ENCODE measurements at places on chromosomes 12 and 14.

GRCh38 chr12:49413796-49414195 lies 46.5 kb downstream of the SPATS2 start:
- no peak for DNase-seq

- no peak for DNase-seq
Observed at GRCh38 chr12:104212516-104212915, 3.1 kb upstream of the TXNRD1 start.

DNA sequence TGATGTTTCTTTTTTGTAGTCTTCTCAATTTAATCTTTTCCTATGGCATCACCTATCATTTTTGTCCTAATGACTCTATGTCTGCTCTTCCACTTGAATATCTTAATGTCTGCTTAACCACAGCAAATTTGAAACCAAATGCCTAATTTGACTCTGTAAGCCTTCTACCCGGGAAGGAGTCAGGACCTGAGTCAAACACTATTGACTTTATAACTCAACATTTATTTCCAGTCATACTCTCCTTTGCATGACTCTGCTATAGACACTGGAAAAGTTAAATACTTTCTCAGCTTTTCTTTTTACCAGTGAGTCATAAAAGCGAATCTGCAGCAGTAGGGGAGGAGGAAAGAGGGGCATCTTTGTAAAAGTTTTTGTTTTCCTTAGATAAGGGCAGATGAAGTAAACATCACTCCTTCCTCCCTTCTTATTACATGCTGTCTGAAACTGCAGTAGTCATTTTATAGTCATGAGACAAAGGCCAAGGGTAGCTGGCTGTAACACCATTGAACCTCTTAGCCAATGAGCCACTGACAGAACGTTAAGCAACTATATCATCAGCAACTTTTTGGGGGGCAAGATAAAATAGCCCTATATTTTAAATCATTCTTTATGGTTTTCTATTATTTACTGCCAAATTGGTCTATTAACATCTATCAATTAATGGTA lies 179.3 kb downstream of the MIPOL1 start:
- no peak for DNase-seq

DNA sequence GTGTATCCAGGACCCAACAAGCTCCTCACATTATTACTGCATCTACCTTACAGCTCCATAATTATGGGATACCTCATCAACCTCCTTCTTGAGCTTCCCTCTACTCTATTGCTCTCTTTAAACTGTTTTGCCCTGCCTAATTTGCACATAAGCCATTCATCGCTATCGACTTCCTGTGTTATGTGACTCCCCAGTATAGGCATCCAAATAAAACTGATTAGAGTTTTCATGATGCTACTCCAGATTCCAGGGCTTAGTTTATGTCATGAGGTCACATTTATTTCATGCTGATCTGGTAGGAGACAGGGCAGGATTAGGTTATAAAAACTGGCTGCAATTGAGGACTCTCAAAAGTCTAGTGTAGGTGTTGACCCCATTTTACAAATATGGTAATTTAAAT lies 569.9 kb upstream of the MGAT4C start:
- DNase-seq: no peak

- no peak for DNase-seq
Observed at GRCh38 chr14:76502638-76503037, 126.7 kb downstream of the ESRRB start.

- DNase-seq: no peak
Observed at GRCh38 chr12:62716866-62717525, 218.0 kb downstream of the PPM1H start.

GRCh38 chr12:21934173-21934572 lies 7.1 kb downstream of the ABCC9 start:
- DNase-seq: no peak

DNA sequence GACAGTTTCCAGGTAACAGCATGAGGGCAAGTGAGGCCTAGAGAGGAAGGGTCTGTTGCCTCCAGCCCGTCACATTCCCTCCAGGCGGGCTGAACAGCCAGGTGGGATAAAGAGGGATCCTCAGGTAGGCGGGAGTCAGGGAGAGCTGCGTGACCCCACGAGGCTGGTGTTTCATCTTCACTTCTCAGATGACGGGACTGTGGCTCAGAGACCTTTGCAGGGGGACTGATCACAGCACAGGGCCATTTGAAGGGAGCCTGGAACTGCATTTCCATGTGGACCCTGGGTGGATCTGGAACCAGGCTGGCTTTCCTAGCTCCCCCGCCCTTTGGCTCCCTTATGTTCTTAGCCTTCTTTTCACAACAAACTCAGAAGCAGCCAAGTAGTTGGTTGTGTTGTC lies 37.4 kb downstream of the SH2B3 start:
- no peak for DNase-seq

DNA sequence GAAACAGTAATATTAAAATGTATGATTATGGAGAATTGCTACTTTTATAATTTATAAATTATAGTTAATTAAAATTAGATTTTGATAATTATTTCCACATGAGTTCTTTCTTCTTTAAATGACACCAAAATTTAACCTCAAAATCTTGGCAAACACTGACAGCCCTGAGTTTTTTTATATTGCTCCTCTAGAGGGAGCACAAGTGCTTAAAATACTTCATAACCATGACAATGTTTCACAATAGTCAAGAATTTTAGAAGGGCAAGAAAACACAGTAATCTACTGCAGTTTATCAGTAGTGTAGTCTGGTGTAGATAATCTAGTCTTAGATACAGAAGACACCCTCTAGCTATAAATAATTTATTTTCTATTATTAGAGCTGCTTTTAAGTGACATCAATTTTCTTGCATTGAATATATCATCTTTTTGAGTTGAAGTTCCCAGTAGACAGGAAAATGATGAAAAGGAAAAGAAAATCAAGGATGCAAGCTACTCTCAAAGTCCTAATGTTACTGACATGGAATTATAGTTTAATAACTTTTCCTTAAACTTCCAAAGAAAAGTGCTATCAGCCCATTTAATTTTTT lies 14.3 kb upstream of the PTGER2 start:
- DNase-seq: no peak

DNA sequence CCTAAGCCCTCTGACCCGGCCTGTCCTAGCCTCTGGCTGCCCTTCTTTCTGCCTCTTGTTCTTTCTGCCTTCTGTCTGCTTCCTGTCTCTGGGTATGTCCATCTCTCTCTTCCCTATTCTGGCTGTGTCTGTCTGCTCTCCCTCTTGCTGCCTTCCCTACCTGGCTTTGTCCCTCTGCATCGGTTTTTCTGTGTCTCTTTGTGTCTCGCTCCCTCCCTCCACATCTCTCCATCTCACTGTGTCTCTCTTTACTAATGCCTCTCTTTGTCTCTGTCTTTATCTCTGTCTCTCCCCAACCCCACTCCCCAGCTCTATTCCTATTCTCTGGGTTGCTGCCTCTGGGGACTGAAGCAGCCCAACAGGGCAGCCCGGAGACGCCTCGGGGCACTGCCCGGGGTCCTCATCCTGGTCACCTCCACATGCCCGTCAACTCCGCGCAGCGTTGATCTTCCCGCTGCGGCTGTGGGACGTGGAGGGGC lies 10.1 kb downstream of the SHMT2 start:
- no peak for DNase-seq

- peak; percentile 52 for DNase-seq
Observed at GRCh38 chr12:31874961-31875608, 84.1 kb upstream of the RESF1 start.

DNA sequence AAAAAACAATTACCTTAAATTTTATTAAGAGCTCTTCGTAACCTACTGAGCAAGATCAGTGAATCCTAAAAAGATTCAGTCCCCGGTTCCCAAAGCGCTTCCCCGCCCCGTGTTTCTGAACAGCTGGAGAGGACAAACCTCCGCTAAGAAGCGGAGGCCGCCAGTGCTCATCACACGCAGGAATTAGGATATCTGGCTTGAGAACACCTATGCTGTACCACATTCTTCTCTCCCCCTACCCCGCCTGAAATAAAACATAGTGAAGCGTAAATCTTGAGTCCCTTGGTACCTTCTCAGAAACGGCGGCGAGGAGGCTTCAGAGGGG lies 774 bp upstream of the WDR20 start:
- no peak for DNase-seq

GRCh38 chr14:61812347-61813095 lies 50.3 kb downstream of the SNAPC1 start:
- no peak for DNase-seq

GRCh38 chr12:49332441-49332861 lies 4.5 kb downstream of the C1QL4 start:
- no peak for DNase-seq

DNA sequence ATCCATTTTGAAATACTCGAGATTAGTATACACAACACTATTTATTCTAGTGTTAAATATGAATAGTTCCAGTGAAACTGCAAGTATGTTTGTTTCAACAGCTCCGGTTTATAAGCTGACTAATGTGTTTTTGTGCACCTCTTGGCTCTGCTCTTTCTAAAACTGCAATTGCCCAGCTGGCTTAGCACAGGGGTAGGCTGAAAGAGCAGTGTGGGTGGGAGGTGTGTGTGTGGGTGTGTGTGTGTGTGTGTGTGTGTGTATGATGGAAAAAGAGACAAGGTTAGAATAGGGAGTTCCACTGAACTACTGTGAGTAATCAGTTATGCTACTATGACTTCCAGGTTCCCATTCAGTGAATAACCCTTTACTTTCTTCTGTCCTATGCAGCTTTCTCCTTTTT lies 37.8 kb upstream of the DDHD1 start:
- DNase-seq: no peak

- no peak for DNase-seq
Observed at GRCh38 chr12:113200021-113200797, 14.7 kb downstream of the RITA1 start.
